Stimulated activated CD8-positive, alpha-beta memory T cell treated with anti-CD3 and anti-CD28 coated beads, Interleukin-12 subunit alpha, Interleukin-12 subunit beta, amount 100 ng/mL, for 4 hours (primary cell): ENCODE measurements at places on chromosomes 6 and 20.

DNA sequence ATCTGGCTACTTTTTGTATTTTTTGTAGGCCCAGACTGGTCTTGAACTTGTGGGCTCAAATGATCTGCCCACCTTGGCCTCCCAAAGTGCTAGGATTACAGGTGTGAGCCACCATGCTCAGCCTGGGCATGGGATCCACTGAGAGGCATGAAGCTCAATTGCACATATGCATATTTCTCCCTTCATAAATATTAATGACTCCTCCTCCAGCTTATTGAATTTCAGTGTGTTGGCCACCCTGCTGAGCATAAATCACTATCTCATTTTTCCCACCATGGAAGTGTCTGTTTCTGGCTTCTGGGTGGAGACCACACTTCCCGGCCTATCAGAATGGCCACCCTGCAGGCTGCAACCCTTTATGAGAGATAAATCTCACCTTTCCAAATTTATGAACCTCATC, 53.6 kb upstream of the KIF16B start:
- DNase-seq: no peak

DNA sequence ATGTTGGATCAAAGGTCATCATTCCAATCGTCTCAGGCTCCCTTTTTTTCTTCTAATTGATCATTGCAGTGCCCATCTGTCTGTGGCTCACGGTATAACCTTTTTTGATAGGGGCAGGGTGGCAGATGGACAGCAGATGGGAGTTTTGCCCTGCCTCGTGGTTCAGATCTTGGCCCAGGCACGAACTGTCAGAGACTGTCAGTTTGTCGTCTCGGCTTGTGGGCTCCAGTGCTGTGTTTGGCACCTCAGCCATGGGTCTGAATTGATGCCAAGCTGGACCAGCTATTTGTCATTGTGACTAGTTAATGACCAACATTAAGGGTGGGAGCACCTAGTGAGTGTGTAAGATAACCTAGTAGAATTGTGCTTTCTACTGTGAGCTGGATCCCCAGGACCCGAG, 197.6 kb downstream of the PRL start:
- no peak for DNase-seq

DNA sequence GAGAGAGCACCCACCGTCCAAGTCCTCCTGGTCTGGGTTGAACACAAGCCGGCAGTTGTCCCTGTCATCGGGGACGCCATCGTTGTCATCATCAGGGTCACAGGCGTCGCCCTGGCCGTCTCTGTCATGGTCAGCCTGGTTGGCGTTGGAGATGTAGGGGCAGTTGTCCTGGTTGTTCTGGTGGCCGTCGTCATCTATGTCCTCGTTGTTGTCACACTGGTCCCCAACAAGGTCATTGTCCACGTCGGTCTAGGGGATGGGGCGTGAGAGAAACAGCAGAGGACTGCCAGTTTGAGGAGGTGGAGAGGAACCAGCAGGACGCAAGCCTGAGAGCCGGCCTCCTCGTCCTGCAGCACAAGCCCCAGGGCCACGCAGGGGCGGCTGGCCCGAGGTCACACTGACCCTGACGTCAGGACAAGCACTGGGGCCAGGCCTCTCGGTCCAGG, 28.5 kb downstream of the THBS2 start:
- no peak for DNase-seq

DNA sequence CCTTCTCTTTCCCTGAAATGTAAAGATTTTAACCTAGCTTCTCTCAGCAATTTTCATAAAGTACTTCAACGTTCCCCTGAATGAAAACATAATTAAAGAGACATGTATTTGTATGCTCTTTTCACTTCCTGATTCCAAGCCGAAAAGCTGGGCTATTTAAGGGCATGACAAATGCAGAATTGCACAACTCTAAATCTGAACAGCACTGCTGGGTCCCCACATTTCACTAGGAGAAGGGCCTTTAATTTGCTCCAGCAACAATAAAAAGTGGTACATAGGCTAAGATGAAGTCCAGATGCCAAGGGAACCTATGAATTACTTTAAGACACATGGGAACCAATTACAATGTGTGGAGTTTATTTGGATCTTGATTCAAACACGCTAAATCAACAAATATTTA, 42.0 kb downstream of the IRAK1BP1 start:
- no peak for DNase-seq

DNA sequence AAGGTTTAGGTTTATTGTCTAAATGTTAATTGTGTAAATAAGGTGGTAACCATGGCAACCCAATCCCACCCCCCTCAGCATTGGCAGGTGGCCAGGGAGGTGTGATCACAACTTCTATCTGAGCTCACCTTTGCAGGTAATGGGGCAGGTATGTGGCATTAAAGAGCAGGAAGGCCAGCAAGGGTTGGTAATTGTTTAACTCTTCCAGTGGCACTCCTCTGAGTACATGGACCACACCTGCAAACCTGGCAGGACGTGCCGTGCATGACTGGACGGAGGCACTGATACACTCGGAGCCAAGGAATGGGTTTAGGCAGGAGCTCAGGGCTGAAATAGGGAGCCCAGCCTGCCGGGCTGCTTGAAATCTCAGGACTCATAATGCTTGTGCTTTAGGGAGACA, 107.0 kb upstream of the BMP2 start:
- DNase-seq: no peak

GRCh38 chr6:70304616-70305015, 1.7 kb upstream of the COL9A1 start:
- no peak for DNase-seq

DNA sequence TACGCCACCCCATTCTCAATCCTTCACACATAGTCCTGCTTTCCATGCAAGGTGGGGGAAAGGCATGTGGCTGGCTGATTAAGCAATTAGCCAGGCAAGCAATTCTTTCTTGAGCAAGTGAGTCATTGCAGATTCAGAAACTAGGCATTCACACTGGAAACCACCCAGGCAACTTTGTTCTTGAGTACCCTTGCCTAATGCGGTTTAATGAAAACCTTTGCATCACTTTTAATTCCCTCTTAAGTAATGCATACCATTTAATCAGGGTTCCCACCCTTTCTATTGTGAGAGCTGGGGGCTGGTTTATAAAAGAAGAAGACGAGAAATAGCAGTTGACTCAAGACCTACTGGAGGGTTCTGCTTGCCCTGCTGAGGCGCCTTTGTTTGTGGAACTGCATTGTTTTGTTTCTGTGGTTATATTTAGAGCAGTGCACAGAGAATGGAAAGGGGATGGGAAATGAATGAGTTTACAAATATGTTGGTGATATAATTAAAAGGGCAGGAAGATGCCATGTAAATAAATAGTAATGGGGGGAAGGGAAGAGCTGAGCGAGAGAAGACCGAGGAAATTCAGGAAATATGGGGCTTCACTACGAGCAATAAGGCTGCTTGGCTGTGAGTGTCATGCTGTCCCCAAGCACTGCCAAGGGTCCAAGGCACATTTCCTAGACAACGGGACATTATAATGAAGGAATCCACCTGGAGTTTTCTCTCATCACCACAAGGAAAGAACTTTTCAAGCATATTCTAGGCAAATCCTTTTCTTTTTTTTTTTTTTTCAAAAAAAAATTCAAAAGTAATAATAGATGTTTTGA, 48.8 kb upstream of the TSHZ2 start:
- no peak for DNase-seq

- no peak for DNase-seq
These were observed 19.3 kb upstream of the SLC17A4 start for GRCh38 chr6:25735261-25735660.

DNA sequence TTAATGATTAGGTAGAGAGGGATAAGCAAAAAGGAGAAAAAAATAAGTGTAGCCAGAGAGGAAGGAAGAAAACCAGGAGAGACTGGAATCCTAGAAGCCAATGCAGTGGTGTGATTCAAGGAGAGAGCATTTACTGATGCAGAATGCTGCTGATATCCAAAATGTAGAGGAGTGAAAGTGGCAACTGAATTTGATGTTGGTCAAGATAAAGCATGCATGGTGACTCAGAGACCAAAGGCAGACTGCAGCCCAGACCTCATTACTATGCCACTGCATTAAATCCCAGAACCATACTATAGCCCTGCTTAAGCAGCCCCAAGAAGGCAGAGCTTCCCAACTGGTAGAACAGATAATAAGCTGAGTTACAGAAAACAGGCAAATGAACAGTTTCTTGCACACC, 15.8 kb downstream of the KLHL32 start:
- no peak for DNase-seq

GRCh38 chr6:81166770-81167169, 585.7 kb downstream of the TENT5A start:
- no peak for DNase-seq

DNA sequence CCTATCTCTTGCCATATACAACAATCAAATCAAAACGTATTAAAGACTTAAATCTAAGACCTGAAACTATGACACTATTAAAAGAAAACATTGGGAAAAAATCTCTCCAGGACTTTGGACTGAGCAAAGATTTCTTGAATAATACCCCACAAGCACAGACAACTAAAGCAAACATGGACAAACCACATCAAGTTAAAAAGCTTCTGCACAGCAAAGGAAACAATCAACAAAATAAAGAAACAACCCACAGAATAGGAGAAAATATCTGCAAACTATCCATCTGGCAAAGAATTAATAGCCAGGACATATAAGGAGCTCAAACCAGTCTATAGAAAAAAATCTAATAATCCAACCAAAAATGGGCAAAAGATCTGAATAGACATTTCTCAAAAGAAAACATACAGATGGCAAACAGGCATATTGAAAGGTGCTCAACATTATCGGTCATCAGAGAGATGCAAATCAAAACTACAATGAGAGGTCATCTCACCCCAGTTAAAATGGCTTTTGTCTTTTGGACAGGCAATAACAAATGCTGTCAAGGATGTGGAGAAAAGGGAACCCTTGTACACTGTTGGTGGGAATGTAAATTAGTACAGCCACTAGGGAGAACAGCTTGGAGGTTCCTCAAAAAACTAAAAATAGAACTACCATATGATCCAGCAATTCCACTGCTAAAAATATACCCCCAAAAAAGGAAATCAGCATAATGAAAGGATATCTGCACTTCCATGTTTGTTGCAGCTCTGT, 76.2 kb downstream of the SNX5 start:
- DNase-seq: no peak

DNA sequence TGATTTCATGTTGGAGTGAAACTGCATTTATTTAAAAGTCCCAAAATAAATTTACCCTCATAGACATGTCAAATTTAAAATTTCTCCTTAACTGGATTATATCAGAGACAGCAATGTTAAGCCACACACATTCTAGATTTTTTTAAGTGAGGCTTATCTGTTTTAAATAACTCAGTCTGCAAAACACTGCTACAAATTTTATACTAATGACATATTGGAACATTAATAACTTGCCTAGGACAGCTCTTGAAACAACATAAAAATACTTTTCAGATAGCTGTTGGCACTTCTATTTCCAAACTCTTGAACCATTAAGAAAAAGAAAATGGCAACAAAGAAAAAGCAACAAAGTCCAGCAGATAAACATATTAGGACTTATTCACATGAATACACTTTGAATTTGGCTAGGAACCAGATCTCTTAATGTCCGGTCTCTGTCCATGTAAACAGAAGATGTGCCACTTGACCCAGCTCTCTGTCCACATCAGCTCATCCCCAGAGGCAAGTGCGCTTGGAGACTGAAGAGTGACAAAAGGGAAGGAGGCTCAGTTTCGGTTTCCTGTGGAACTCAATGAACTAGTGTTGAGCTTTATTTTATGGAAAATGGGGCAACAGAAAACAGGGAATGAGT, 219.3 kb upstream of the THBS2 start:
- no peak for DNase-seq

DNA sequence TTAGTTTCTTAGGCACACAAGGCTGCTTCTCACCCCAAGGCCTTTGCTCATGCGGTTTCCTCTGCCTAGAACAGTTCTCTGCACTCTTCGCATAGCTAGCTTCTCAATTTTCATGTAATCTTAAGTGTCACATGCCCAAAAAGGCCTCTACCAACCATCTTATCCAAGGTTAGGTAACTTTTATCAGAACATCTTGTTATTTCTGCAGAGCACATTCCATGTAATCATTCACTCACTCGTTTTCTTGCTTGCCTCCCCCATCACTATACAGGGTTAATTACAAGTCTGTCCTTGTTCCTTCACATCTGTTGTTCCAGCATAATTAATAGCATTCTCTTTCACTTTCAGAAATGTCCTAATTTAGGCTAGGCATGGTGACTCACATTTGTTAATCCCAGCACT, 53.8 kb downstream of the NCOA6 start:
- DNase-seq: no peak

- no peak for DNase-seq
These were observed 20.1 kb upstream of the ISM1 start for GRCh38 chr20:13200767-13201500.

GRCh38 chr6:3849681-3850450, 693 bp downstream of the FAM50B start:
- DNase-seq: no peak

DNA sequence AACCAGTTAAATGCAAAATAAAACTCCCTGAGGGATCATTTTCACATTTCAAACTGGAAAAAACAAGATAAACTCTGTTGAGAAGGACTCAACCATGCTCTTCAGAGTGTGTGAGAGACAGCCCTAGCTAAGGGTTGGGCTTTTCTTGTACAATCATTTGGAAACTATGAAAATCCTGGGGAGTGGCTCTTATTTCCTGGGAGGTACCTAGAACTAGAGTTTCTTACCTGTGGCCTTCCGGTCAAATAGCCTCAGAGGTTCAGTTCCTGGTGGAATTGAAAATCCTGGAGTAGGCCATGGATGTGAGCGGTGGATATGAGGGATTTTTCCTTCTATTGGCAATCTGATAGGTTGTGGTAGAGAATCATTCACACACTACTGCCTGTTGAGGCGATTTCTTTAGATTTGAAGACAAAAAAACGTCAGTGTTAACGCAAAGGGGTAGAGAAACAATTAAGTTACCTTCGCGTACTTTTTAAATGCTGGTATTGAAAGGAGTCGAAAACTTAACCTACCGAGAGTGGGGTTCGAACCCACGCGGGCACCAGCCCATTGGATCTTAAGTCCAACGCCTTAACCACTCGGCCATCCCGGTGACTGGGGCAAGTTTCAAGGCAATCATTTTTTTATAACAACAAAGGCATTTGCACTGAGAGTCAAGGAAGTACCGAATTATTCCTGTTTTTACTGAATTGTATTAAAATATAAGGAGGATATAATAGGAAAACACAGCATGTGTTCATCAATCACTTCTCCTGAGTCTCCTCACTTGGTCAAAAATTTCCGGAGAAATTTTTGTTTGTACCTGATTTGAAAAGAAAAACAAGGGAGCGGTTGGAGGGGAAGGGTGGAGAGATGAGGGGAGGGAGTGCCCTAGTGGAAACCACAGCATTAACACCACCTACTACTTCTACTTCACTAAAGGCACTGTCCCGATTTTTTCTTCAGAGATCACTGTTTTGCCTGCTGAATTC, 191.3 kb downstream of the OR2B2 start:
- no peak for DNase-seq
